Immature natural killer cell (primary cell): ENCODE measurements at places on chromosomes 5 and 9.
A peak's percentile ranks its signal among the peaks of the same experiment; 100 is the strongest.

DNA sequence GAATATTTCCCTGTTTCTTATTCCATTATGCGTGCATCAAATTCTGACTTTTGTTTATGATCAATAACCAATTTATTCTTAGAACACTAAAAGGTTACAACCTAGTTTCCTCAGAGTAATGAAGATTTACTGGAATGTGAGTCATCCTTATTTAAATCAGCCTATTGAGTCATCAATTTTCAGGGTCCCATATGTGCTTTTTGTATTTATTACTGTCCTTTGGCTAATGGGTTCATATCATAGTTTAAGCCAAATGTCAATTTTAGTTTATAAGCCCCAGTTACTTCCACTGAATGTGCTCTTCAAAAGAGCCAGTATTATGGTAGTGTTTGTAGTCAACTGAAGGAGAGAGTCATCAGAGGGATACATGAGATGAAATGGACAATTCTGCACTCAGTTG is 359.2 kb downstream of the PRR16 start:
- DNase-seq, result no peak

DNA sequence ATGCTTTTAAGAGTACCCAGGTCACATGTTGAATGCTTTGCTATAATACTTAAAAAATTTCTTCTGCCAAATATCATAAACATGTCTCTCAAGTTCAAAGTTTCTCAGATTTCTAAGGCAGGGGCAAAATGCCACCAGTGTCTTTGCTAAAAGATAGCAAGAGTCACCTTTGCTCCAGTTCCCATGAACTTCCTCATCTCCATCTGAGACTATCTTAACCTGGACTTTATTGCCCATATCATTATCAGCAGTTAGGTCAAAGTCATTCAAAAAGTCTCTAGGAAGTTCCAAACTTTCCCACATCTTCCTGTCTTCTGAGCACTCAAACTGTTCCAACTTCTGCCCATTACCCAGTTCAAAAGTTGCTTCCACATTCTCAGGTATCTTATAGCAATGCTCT is 307.6 kb upstream of the TNC start:
- DNase-seq, result no peak

GRCh38 chr5:10354048-10354872 is 765 bp downstream of the MARCHF6 start:
- peak; percentile 54 for DNase-seq

- no peak for DNase-seq
Observed at GRCh38 chr9:89654025-89654662, 49.3 kb downstream of the GADD45G start.

- no peak for DNase-seq
Observed at GRCh38 chr5:149145138-149145537, 3.8 kb downstream of the ABLIM3 start.

GRCh38 chr9:80605129-80605528 is 1033.4 kb downstream of the TLE4 start:
- DNase-seq, result no peak

DNA sequence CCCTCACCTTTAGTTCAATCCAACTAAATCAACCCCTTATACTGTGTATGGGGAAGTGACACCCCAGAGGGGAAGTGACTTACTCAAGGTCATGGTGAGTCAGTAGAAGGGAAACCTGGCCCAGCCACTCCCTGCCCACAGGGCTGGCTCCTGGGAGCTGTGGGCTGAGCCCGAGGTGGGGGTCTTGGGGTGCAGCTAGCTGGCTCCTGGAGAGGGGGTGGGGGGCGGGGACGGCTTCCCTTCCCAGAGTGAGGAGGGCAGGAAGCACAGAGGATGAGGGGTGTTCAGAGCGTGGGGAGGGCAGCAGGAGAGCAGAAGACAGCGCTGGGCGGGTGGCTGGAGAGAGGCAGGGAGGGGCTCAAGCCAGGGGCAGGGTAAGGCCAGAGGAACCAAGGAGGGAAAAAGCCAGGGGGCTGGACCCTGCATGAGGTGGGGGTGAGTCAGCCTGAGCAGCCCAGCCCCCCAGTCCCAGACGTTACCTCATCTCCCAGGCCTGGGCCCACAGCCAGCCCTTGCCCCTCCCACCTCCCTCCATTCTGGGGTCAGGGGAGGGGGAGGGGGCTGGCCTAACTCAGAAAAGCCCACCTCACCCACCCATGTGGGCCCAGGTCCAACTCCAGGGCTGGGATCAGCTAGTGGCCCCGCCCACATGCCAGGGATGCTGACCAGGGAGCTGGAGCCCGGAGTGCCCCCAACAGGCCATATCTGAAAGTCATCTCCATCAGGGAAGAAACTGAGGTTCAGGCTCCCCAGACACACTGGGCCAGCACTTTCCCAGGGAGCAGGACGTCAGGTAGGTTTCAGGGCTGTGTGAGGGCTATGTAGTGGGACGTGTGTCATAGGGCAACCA is 2.8 kb downstream of the PDLIM7 start:
- DNase-seq, result no peak

- DNase-seq, result no peak
Observed at GRCh38 chr9:93629920-93630319, 53.5 kb downstream of the PHF2 start.

DNA sequence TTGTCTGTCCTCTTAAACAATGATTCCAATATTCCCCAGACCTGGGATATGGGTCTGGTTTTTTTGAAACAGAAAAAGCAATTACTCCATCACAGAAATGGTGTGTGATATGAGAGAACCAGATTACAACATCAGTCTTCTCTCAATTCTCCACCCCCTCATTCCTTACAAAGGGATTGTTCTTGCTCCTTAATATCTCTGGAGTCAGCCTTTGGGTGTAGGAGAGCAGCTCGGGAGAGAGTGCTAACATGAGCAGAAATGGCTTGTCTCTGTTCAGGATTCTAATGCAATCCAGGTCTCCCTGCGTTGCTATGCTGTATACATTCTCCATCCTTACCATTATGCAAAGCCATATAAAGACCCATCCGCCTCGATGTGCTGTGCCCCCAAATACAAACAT is 32.7 kb downstream of the ZFAND5 start:
- no peak for DNase-seq

DNA sequence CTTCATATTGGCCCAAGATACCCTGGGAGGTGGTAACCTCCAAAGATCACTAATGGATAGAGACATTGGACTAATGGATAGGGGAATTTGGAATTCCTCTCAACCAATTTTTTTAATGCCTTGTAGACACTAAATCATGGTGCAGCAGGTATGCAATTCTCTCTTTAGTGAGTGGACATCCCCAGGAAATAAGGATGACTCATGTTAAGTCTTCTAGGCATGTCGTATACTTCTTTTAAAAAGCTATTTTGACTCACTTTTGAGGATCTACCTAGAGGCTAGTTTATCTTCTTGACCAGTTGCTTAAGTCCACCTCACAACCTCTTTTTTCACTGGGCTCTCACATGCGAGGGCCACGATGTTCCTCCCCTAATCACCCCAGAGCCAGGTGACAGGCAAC is 211.6 kb upstream of the CDH12 start:
- no peak for DNase-seq
